Ascending aorta (tissue), 2 donors: ENCODE measurements at places on chromosomes 1 and 21.

- no peaks in the 10 kb centered on the region for H3K4me1 ChIP-seq
- H3K27me3 ChIP-seq, result peaks cover 13% of the 10 kb centered on the region
- no peak overlapping the region for H3K4me3 ChIP-seq
- no peak overlapping the region for H3K27ac ChIP-seq
Measured at GRCh38 chr1:151715726-151716404, 738 bp downstream of the CELF3 start.

GRCh38 chr1:61743716-61744580 lies 1.7 kb downstream of the PATJ start:
- H3K27me3 ChIP-seq, result no peaks in the 10 kb centered on the region
- no peaks in the 10 kb centered on the region for H3K4me1 ChIP-seq
- no peak for DNase-seq
- H3K27ac ChIP-seq, result peak overlapping the region; percentile 99

DNA sequence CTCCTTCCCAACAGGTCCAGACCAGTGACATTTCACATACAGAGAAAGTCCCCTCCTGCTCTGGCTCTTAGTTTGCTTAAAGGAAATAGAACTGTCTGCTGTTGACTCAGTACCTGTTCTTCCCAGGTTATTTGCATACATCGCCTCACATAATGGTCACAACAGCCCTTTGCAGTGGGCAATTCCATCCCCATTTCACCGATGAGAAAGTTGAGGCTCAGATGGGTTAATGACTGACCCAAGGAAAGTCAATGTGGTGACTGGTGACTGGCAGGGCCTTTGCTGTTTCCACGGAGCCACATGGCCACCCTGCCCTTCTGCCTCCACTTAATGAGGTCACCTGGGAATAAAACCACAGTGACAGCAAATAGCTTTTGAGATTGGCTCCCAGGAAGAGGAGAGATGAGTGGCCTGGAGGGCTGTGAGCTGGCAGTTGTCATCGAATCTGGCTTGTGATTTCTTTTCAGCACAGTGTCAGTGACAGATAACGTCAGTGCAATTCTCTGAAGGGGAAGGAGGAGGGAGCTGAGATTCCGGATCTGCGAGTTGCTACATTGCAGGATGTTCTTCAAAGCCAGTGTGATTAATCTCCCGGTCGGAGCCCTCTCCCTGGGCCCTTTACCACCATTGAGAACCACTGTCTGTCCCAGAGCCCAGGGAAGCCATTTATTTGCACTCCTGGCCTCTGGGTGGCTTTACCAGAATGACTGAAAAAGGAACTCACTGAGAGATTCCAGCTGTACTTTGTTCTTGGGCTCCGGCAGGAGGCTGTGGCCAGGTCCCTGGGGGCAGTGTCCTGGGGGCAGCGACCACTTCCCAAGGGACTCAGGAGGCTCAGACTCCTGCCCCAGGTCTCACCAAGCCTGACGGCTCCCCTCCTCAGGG lies 117.2 kb downstream of the CNIH3 start:
- DNase-seq, result no peak
- no peaks in the 10 kb centered on the region for H3K27me3 ChIP-seq
- peak overlapping the region; percentile 34 for H3K27ac ChIP-seq
- no peak overlapping the region for H3K4me3 ChIP-seq
- H3K4me1 ChIP-seq, result no peaks in the 10 kb centered on the region

DNA sequence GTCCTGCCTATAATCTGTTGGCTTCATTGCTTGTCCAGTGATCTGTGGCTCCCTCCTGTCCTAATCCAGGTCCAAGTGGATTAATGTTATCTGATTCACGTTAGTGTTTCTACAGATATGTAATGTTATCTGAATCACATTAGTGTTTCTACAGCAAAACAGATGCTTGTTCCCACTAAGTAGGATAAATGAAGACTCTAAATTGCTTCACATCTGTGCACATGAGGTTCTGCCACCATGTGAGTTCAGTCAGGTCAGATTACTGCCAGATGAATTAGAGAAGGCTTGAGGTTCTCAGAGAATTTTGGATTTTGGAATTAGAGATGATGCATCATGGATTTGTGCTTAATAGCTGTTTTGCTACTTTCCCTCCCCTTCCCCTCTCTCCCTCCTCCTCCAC lies 13.2 kb downstream of the DISC1 start:
- no peak overlapping the region for H3K4me3 ChIP-seq
- no peaks in the 10 kb centered on the region for H3K4me1 ChIP-seq
- DNase-seq, result no peak
- no peaks in the 10 kb centered on the region for H3K27me3 ChIP-seq

DNA sequence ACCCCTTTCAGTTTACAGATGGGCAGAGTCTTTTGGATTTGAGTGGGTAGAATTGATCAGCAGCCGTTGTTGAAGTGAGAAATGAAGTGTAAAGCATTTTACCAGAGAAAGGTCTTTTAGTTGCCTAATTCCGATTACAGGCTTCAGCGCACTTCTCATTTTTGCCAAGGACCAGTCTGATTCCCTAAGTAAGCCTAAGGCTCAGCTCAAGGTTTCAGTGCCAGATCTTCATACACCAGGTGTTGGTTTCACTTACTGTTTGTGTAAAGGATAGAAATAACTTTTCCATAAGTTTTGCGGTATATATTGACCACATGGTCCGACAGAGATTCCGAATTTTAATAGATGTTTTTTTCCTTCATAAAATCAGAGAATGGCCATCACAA lies 83.9 kb upstream of the BMP8A start:
- no peak for DNase-seq
- H3K27me3 ChIP-seq, result no peaks in the 10 kb centered on the region
- H3K4me3 ChIP-seq, result no peak overlapping the region
- no peaks in the 10 kb centered on the region for H3K36me3 ChIP-seq
- peaks cover 47% of the 10 kb centered on the region for H3K4me1 ChIP-seq

DNA sequence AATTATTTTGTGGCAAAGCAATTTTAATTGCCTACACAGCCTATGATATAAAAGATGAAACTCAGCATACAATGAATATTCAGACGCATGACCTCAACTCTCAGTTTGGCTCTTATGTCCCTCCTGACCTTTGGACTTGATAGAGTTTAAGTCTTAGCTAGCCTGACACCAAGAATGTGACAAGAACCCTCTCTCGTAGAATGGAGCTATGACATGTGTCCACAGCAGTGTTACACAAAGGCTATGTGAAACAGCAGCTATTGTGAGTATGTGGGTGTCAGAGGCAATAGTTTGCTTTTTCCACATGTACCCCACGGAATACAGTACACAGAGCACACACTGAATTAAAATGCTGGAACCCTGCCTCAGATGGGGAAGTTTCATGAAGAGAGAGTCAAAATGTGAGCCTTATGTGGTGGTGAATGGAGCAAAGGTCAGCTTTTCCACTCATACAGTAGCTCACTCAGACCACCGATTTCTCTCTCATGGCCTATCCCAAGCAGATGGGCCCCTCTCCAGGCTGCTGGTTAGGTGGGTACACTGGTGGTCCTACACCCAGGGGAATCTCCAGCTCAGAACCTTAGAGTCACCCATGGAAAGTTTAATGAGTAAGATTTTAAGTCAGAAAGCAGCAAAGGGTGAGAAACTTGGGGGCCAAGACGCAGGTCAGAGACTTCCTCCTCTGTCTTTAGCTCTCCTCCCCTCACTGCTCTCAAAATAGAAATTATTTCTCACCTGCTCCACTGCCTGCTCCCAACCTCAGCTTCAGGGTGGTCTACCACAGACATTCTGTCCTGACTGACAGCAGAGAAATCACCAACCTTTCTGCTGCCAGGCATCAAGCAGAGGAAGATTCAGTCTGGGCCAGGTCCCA lies 10.1 kb upstream of the XCL2 start:
- no peak overlapping the region for H3K4me3 ChIP-seq
- no peak for DNase-seq
- no peaks in the 10 kb centered on the region for H3K27me3 ChIP-seq
- no peaks in the 10 kb centered on the region for H3K4me1 ChIP-seq
- H3K27ac ChIP-seq, result no peak overlapping the region

DNA sequence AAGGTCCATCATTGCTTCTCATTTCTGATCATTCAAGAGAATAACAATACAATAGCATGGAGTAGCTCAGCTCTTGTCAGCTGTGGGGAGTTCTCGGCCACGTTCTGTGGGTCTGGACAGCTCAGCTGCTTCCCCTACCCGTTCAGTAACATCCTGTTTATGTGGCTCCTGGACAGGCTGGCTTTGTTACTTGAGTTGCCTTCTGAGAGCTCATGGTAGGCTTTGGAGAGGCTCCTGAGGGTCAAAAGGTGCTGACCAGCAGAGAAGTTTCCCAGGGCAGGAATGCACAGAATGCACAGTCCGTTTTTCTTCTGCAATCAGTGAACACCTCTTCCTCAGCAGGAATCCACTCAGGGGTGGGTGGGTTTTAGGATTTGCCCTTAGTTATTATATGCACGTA lies 36.0 kb downstream of the KAZN start:
- no peak overlapping the region for H3K4me3 ChIP-seq
- H3K4me1 ChIP-seq, result no peaks in the 10 kb centered on the region
- H3K27ac ChIP-seq, result no peak overlapping the region
- no peak for DNase-seq

DNA sequence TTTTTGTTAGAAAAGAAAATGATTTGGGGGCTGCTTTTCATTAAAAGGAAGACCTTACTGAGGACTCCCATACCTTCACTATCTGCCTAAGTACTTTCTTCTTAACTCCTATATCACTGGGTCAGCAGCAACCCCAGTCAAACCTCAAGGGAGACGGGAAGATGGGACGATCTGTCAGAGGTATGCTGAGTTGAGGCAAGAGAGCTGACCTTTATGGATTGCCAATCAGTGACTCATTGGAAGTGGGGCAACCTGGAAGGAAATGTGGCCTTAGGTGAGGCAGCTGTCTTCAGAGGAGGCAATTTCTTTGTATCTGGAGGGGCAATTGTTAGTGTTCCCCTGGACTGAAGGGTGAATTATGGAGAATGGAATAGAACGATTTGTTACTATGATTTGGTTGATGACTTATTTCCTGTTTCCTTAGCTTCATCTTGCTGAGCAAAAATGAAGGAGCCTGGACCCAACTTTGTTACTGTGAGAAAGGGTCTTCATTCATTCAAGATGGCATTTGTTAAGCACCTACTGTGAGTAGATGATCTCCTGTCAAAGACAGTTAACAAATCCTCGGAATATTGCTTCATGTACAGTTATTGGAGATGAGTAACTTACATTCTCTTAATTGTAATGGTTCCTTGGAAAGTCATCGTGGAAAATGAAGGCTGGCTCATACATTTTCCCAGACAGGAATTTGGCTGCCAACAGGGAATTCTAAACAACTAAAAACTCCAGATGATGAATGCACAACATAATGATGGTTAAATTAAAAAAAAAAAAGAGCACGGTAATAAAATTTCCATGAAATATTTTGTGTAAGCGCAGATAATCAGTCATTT lies 134.7 kb upstream of the KCNJ15 start:
- H3K27me3 ChIP-seq, result no peaks in the 10 kb centered on the region
- DNase-seq, result no peak
- no peak overlapping the region for H3K4me3 ChIP-seq
- H3K27ac ChIP-seq, result no peak overlapping the region

DNA sequence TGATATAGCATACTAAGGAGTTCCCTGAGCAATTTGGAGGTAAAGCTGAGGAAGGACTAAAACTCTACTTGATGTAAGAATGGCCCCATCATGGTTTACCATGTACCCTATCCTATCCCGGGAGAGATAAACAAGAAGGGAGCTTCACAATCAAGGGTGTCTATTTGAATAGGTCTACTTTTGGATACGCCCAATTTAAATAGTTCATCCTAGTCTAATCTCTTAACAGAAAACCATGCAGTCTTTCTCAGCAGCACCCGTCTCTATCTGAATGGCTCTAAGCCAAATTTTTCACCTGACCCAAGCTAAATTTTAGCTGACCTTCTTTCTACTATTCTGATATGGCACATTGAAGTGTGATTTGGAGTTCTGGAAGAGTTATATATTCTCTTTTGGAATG lies 122.0 kb downstream of the TNNI3K start:
- H3K36me3 ChIP-seq, result peaks cover 4% of the 10 kb centered on the region
- H3K4me1 ChIP-seq, result no peaks in the 10 kb centered on the region
- H3K27ac ChIP-seq, result no peak overlapping the region
- H3K27me3 ChIP-seq, result no peaks in the 10 kb centered on the region
- H3K4me3 ChIP-seq, result no peak overlapping the region
- no peak for DNase-seq
